ENCODE measurements at places on chromosomes 12 and 14. TPM values are rescaled to one million over a fixed set of nuclear protein-coding genes. Genes with fewer than 3 reads are reported as not detected.

The PLBD1 gene
- 1.1 TPM for total RNA-seq

- DNase-seq = peak; percentile 49
Measured at GRCh38 chr14:24665440-24665991, 31.5 kb upstream of the GZMB start.

The OR11H7 gene
- not detected for total RNA-seq

The CBLN3 gene
- 0.54 TPM for total RNA-seq

GRCh38 chr12:105237666-105238065 lies 1.7 kb upstream of the APPL2 start:
- no peak for DNase-seq

The KCNK10 gene
- not detected for total RNA-seq

DNA sequence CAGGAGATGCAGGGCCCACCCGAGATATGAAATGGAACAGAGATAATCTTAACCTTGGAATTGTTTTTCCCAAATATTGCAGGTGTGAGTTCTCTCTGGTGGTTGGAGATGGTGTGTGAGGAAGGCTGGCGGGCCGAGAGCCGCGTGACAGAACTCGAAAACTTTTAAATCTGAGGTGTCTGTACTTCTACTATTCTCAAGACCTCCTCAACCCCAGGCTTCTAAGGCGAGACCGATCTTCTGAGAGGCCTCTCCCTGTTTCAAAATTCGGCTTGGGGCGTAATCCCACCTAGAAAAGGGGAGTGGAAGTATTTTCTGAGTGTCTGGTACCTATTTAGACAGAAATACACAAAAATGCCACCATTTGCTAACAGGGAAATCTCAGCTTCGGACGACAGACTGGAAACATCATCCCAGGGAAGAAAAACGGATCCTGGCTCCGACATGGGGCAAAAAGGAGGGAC lies 611 bp downstream of the SARNP start:
- DNase-seq = no peak

- no peak for DNase-seq
Measured at GRCh38 chr12:11743423-11744409, 94.2 kb downstream of the ETV6 start.

The GPRC5D gene
- total RNA-seq = not detected

The RPGRIP1 gene
- under 0.01 TPM for total RNA-seq

DNA sequence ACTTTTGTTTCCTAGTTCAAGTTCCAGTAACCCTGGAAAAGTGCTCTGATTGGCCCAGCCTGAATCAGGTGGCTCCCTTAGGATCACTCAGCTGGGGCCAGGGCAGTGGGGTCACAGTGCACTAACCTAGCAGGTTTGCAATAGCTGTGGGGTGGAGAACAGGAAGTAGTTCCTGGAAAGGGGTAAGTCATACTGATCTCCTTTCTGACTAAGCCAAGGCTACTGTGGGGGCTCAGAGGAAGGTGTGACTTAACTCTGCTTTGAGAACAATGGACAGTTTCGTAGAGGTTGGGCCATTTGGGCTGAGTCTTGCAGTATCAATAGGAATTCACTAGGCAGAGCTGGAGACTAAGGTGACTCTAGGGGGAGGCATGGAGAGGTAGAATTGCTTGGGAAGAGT lies 89.4 kb downstream of the KIF26A start:
- no peak for DNase-seq

- DNase-seq = no peak
Measured at GRCh38 chr14:94129758-94130414, 482 bp upstream of the IFI27L2 start.

- no peak for DNase-seq
Measured at GRCh38 chr12:57128519-57129247, 400 bp downstream of the LRP1 start.

- no peak for DNase-seq
Measured at GRCh38 chr12:117688446-117688845, 280.3 kb downstream of the KSR2 start.

DNA sequence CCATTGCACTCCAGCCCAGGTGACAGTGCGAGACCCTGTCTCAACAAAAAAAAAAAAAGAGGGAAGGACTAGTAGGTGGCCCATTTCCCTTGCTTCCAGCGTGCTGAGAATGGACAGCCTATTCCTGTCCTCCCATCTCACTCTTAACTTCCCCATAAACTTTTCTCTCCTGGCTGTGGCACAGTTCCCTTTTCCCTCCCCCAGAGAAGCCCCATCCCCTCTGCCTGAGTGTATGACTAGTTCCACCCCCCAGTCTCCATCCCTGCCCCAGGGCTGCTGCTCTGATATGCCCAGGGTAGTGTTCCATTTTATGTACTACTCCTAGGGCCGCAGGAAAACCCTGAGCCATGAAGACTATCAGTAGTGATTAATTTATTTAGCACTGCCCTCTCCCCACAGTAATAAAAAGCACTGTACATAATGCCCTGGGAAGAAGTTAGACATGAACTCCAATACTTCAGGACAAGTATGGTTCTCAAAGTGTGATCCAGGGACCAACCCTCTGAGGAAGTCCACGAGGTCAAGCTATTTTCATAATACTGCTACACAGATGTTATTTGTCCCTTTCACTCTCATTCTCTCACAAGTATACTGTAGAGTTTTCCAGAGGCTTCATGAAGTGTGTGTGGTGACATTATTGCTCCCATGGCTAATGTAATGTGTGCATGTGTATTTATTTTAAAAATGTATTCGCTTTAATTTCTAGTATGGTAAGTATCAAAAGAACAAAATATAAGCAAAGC lies 11.5 kb upstream of the CHD4 start:
- DNase-seq = no peak

DNA sequence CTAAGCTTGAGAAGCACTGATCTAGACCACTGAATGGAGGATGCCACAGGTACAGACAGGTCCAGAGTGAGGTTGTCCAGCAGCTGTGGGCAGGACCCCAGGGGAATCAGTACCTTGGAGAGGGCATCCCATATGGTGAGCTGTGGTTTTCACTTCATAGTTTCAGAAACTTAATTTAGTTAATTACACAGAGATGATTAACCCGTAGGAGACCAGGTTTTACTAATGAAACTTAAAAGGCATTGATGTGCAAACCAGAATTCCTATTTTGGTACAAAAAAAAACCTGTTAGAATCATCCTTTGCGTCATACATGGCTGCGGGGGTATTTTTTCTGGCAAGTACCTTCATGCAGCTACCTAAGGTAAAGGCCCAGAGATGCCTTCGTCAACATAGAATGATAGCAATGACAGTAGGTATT lies 159.3 kb downstream of the DACT1 start:
- no peak for DNase-seq

The SERPINA4 gene
- not detected for total RNA-seq
